Neuronal stem cell (in vitro differentiated cells): ENCODE measurements at places on chromosomes 11 and 22.
A peak's percentile ranks its signal among the peaks of the same experiment; 100 is the strongest.

DNA sequence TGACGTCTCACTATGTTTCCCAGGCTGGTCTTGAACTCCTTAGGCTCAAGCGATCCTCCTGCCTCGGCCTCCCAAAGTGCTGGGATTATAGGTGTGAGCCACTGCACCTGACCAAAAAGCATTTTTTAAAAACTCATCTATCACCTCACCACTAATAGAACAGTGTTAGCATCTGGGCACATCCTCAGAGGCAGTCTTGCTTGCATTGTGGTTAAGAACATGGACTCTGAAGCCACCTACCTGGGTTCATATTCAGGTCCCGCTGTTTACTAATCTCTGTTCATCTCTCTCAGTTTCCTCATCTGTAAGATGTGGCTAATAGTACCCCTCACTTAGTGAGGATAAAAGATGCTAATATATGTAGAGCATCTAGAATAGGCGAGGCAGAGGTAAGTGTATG is 90.6 kb downstream of the PACS1 start:
- DNase-seq: no peak

- DNase-seq: no peak
These were observed 2.7 kb upstream of the RCE1 start for GRCh38 chr11:66840317-66841091.

GRCh38 chr11:16160146-16160545 is 196.2 kb downstream of the SOX6 start:
- DNase-seq: no peak

DNA sequence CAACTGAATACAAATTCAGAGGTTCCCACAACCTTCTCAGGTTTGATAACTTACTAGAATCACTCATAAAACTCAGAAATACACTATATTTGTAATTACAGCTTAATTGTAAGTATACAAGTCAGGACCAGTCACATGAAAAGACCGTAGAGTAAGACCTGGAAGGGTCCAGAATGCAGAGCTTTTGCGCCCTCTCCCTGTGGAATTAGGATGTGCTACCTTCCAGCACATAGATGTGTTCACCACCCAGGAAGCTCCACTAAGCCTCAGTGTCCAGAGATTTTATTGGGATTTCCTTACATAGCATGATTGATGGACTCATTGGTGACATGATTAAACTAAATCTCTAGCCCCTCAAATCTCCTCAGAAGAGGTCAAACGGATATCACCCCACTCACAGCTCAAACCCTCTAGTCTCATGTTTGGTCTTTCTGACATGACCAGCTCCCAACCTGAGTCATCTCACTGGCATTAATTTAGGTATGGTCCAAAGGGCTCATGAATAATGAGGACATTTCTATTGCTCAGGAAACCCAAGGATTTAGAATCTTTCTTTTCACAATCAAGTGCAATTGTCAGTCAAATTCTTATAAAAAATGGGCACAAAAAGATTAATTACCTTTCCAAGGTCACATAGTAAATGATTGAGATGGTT is 77.2 kb upstream of the UBASH3B start:
- DNase-seq: no peak

GRCh38 chr11:41978945-41979344 is 519.5 kb upstream of the LRRC4C start:
- no peak for DNase-seq

DNA sequence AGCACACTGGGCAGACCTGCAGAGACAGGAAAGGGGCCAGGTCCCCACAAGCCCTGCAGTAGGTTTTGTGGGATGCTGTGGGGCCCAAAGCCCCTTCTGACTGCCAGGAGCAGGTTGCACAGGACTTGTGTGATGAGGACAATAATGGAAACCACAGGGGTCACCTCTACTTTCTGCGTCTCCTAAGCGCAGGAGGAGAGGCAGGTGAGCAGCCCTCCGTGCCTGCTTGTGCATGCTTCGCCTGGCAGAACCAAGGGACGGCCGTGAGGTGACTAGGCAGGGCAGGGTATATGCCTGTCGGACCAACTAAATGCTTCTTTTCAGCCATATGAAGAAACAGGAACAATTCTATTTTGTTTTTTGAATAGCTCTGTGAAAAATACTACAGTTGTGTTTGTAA is 77.9 kb upstream of the PITPNB start:
- no peak for DNase-seq

- DNase-seq: peak; percentile 48
These were observed 203.7 kb downstream of the NELL1 start for GRCh38 chr11:20873054-20873453.

- no peak for DNase-seq
These were observed 745.7 kb downstream of the FAM181B start for GRCh38 chr11:81987829-81988472.

DNA sequence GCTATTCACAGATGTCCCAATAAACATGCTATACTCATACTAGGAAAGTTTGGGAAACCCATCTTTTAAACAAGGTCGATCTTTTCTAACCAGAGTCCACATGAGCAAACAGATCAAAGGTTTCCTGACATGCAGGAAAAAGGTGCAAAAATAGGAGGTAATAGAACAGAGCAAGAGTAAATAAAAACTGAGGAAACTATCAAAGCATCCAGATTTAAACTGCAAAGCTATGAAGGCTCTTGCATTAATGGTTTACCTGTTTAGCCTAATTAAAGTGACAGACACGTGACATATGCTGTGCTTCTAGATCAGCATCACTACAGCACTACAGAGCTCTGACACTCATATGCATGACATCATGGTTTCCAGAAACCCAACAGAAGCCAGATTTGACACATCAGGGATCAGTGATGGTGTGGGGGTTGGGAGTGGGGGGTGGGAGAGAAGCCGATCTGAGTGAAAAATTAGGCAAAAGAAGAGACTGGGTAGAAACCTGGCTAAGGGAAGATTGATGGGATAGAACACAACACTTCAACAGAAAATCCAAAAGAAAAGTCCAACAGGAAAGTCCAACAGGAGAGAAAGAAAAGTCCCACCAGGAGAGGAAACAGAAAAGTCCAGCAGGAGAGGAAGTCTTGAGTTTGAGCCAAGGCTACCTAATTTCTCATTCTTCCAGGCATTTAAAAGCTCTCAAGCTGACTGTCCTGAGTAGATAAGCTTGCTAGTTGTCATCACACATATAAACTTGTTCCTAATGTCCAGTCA is 262.3 kb downstream of the SOX6 start:
- DNase-seq: no peak

GRCh38 chr11:107849790-107850189 is 8.8 kb downstream of the SLC35F2 start:
- DNase-seq: no peak

DNA sequence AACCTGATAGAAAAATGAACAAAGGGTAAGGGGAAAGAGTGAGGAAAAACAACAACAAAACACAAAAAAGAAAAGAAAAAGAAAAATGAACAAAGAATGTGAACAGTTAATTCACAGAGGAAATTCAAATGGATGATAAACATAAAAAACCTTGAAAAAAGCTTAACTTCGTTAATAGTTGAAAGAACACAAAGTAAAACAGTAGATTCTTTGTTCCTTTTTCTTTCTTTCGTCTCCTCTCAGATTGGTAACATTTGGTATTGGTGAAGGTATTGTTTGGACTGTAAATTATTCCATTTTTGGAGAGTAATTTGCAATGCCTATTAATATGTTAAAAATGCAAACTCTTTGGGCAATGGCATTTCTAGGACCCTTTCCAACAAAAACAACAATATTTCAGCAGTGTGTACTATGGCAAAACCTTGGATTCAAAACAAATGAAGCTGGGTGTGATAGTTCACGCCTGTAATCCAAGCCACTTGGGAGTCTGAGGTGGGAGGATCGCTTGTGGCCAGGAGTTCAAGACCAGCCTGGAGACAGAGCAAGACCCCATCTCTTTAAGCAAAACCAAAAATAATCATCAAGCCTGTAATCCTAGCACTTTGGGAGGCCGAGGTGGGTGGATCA is 3.3 kb upstream of the BACE1 start:
- DNase-seq: no peak

- no peak for DNase-seq
These were observed 4.4 kb upstream of the C11orf16 start for GRCh38 chr11:8937159-8937558.

- DNase-seq: no peak
These were observed 210.6 kb downstream of the NTM start for GRCh38 chr11:131581046-131581445.

GRCh38 chr11:93655581-93656255 is 5.8 kb upstream of the CEP295 start:
- no peak for DNase-seq

DNA sequence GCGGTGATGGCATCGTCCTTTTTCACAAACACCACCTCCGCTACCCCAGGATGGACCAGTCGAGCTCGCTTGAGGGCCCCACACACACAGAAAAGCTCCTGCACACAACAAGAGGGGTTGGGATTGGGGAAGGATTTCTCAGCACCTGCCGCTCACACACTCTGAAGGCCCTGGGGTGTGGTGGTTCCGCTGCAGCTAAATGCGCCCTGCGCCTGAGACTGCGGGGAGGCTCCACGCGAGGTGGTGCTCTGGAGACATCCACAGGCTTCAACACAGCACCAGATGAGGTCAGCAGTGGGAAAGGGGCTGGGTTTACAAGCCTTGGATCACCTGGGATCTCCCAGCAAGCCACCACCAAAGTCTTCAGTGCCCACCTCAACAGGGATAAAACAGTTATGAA is 22.7 kb downstream of the POLDIP3 start:
- DNase-seq: no peak

GRCh38 chr11:132941761-132942160 is 590.5 kb downstream of the OPCML start:
- DNase-seq: no peak

DNA sequence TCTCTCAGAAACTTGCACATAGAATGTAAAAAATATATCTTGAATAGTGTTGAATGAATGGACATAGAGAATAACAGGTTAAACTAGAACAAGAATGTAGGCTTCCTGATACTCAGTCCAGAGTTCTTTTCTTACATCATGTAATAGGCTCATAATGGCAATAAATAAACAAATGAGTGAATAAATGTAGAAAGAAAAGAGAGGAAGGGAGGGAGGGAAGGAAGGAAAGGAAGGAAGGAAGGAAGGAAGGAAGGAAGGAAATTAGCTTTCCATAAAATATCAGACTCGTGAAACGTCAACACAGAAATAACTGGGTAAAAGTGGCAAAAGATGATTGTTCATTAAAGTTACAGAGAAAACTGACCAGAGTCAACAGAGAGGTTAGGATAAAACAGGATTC is 2001.0 kb downstream of the LRRC4C start:
- no peak for DNase-seq

DNA sequence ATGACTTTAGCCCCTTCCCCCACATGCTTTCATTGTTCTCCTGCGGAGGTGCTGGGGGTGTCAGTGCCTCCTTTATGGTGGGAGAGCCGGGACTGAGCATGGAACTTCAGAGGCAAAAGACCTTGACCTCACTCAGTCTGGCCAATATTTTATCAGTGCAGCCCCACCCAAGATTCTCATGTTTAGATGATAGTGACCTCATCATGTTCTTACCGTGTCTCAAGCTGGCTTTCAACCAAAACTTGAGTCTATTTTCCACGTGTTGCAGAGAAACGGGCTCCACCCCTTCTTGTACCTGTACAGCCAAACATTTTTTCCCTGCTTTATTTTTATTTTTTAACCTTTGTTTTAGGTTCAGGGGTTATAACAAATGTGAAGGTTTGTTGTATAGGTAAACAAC is 47.7 kb upstream of the NECTIN1 start:
- DNase-seq: no peak

DNA sequence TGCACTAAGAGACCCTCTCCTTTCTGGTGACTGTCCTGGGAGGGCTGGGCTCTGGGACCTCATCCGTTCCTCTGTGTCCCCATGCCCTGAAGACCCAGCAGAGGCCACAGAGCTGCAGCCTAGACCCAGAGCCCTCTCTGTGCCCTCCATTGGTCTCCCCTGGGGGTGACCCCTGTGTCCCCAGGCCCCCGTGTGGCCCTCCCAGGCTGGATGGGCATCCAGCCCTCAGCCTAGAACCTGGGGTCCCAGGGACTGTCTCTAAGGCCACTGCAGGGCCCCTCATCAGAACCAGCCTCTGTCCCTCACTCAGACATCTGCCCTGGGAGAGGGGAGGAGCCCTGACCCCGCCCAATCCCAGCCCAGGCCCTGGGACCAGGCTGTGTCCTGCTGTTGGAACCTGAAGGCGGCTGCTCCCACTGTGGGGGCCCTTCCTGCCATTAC is 5.7 kb downstream of the IGLL1 start:
- no peak for DNase-seq

DNA sequence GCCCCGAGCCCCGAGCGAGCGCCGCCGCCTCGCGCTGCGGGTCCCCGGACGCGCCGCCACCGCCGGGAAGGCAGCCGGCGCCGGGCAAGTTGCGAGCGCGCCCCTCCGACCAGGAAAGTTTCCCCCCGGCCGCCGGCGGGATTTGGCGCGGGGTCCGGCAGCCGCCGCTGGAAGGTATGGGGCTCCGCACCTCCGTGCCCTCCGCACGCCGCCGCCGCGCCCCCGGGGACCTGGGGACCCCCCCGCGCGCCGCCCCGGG is 281 bp downstream of the TSPAN18 start:
- DNase-seq: no peak

- DNase-seq: peak; percentile 18
These were observed 63.5 kb downstream of the CRYBB2 start for GRCh38 chr22:25282671-25283561.

- no peak for DNase-seq
These were observed 234.3 kb upstream of the POU2AF2 start for GRCh38 chr11:111011275-111011594.

- DNase-seq: peak; percentile 57
These were observed 4.8 kb upstream of the POU2F3 start for GRCh38 chr11:120235024-120235628.

DNA sequence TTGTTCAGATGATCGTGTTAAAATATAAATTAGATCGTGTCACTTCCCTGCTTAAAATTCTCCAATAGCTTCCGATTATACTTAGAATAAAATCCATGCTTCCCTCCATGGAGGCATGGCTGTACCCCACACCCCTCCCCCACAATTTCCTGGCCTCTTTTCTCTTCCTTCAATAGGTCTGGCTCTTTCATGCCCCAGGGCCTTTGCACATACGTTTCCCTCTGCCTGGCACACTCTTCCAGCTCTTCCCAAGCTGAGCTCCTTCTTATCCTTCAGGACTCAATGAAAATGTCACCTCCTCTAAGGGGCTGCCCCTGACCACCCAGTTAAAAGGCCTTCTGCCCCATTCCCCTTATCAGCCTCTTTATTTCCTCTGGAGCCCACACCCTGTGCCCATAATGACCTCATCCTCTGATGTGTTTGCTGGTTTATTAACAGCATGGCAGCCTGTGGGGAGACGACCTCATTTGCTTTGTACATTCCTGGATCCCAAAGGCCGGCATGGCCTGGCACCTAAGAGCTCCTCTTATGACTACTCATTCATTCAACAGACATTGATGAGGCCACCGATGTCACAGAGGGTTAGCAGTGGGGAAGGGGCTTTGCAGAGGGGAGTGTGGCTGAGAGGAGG is 9.0 kb upstream of the FLRT1 start:
- no peak for DNase-seq

DNA sequence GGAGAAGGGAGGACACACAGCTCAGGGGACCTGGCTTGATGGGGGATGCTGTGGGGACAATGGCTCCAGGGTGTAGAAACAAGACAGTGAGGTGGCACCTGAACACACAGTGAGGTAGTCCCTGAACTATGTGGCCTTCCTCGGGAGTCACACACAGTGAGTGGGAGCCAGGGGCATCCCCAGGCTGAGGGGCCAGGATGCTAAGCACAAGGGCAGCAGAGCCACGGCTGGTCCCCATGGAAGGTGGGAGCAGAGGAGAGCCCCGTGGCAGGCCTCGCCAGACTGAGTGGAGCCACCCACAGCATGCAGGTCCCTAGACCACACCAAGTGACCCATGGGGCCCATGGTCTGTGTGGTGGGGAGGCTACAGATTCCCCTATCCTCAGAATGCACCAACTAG is 26.0 kb upstream of the ABCC8 start:
- DNase-seq: no peak
